ENCODE measurements at places on chromosomes 12 and 14.

- DNase-seq, result no peak
These were observed 29.4 kb upstream of the SLC38A1 start for GRCh38 chr12:46298261-46298660.

GRCh38 chr12:24360057-24360456, 410.6 kb upstream of the SOX5 start:
- no peak for DNase-seq

DNA sequence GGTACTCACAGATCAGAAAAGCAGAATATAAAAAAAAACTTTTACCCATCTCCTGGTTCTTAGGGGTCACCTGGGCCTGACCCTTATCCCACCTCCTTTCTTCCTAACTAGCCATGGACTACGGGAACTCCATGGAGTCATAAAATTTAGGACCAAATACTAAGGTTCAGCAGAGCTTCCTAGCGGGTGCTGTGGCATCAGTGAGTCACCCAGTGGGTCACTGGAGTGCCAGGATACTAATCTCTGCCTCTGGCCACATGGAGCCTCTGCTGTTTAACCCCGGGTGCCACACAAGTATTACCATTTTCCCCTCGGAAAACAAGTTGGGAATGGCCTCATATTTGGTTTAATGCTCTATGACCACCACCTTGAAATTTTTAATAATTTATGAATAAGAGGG, 6.9 kb downstream of the ZBTB39 start:
- no peak for DNase-seq

DNA sequence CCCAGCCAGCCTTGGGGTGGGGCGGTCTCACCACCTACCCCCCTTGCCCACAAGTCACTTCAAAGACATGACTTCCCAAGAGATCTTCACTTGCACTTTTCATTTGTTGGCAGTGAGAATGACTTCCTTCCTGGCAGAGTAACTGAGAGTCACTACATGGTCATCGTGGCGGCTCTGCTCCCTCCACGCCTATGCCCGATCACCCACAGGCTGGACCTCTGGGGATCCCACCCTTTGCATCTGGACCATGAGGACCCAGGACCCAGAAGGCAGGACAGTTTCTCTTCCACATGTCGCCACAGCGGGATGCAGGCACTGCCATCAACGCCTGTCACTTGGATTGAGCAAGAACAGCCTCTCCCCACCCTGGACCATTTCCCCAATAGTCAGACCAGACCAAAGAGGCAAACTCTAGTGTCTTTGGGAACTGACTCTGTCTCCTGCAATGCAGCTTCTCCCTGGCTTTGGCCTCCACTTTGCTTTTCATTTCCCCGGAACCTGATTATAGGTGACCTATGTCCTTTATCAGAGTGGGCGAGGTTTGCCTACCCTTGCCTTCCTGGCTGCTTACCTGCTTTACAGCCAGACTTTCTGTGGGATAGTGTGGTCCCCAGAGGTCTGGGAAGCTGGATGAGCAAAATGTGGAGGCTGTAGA, 3.6 kb downstream of the VDR start:
- no peak for DNase-seq

- DNase-seq, result no peak
These were observed 15.5 kb upstream of the TCTN2 start for GRCh38 chr12:123655420-123655819.

DNA sequence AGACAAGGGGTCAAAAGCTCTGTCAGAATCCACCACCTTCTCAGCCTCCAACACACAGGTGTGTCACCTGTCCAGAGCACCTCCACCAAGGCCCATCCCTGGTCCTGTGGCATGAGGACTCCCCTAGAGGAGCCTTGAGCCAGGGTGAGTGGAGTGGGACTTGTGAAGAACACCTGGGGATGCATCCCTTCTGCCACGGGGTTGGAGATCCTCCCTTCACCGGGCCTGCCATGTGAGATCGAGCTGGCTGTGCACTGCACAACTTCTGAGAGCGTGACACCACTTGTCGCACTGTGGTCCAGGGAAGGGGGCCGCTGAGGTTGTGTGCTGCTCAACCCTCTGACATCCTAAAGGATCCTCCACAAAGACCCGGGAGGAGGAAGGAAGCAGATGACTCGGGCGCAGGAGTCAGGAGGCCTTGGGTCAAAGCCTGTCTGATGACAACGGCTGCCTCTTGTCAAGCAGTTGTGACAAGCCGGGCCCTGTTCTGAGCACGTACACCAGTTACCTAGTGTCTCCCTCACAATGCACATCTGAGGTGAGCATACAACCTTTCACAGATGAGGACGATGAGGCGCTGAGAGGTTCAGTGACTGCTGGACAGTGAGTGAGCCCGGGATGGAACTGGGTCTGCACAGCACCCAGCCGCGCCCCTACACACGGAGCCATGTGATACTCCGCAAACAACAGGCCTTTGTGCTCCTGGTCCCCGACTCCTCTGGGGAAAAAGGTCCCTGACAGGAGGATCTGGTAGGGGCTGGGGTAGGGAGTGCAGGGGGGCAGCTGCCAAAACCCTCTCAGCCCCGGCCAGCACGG, 35.6 kb downstream of the CHGA start:
- no peak for DNase-seq

DNA sequence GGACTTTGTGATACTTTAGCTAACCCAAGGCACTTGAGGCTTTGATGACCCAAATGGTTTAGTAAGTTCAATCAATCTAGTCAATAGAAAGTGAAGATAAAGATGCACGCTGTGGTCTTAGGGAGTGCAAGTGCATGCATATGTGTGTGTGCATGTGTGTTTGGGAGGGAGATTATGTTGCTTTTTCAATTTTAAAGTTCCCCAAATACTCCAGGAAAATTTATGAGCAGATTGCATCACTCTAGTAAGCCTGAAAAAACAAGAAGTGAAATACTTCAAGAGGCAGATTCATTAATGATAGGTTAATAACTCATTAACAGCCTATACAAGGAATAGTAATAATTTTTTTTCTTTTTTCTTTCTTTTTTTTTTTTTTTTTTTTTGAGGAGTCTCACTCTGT, 12.4 kb upstream of the SIX1 start:
- DNase-seq, result no peak

DNA sequence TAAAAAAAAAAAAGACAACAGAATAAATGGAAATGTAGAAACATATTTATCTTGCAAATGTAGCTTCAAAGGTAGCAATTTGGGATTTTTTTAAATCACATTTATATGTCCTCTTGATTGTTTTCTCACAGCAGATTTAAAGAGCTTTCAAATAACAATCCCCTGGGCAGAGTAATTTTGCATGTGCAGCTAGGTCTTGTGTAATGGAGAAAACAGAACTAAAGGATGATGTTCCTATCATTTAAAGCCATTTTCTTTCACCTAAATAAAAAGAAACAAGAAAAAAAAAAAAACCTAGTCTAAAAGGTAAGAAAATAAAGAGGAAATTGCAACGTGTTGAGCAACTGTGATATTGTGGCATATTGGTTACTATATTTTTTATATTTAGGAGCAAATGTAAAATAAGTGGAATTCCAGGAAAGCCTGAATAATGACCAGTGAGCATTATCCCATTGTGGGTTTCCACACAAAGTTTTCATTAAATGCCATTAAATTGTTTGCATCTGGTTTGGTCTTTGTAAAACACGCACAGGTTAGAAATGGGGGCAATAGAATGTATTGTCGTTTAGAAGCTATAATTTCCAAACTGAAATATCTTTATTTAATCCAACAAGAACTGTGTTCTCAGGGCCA, 215.6 kb downstream of the SLC6A15 start:
- no peak for DNase-seq

GRCh38 chr12:6535960-6536847, 1.9 kb downstream of the GAPDH start:
- DNase-seq, result no peak

- DNase-seq, result no peak
These were observed 70.7 kb downstream of the NOVA1 start for GRCh38 chr14:26527095-26527494.

GRCh38 chr12:130412384-130412783, 74.7 kb downstream of the PIWIL1 start:
- DNase-seq, result no peak
